Epithelial cell of proximal tubule (primary cell): ENCODE measurements at places on chromosomes 2 and 18. TPM values are rescaled to one million over a fixed set of nuclear protein-coding genes. Genes with fewer than 3 reads are reported as not detected.

DNA sequence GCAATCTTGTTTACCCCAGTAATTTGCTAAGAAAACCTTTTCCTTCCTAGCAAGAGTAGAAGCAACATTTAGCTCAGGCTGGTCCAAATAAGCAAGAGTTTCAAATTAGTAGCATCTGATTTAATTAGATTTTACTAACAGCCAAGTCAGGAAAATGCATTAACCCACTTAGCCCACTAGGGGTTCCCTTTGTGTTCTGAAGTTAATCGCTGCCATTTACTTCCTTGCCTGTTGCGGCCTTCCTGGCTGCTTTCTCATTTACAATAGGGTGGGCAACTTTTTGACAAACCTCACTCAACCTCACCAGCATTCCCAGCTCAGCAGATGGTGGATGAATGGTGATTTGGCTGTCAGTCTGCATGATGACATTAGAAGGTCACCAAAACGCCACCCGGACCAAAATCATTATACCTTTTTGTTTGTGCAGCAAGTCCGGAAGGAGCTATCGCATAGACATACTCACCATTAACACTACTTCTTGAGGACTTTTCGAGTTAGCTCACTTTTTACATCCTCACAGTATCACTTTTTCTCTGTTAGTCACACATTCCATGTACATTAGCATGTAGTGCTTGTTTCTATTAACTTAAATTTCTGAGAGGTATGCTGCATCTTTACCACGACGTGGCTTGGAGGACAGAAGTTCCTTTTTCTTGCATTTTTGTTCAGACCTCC is 101.5 kb upstream of the SETBP1 start:
- no peak for DNase-seq

DNA sequence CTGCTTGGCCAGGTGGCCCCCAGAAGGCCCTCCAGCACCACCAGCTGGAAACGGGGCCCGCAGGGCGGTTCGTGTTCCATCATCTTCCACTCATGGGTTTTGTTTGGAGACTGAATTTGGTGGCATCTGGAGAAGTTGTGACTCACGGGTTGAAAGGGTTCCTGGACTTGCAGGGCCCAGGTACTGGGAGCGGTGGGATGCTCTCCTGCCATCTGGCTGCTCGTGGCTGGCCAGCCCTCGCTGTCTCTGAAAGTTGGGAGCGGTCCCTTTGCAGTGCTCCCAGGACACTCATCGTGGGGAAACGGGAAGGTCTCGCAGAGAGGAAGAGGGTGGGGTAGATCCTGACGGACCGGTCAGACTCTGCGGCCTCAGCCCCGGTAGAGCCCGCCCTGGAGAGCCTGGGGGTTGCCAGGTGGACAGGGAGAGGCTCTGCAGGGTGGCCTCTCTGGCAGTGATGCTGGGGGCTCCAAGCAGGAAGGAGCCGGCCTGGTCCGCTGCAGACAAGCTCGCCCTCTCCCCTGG is 47.5 kb downstream of the TWIST2 start:
- no peak for DNase-seq

GRCh38 chr2:180991820-180992219 is 11.4 kb downstream of the UBE2E3 start:
- DNase-seq = no peak

- DNase-seq = no peak
Measured at GRCh38 chr2:20188851-20189250, 36.1 kb downstream of the SDC1 start.

- no peak for DNase-seq
Measured at GRCh38 chr2:4618141-4618540, 914.8 kb downstream of the DCDC2C start.

DNA sequence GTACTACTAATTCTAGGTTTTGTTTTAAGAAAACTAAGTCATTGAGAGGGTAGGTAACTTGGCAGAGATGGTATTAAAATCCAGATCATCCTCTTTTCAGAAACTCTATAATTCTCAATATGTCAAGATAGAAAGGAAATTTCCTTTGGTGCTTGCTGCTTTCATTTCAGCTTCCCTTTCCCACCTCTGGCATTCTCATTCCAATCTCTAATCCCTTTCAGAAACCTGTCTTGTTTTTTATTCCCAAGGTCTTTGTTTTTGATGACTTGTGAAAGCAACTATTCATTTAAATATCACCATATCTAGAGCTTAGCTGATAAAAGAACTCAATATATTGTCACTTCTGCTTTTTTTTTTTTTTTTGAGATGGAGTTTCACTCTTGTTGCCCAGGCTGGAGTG is 242.8 kb upstream of the LRRTM1 start:
- no peak for DNase-seq

DNA sequence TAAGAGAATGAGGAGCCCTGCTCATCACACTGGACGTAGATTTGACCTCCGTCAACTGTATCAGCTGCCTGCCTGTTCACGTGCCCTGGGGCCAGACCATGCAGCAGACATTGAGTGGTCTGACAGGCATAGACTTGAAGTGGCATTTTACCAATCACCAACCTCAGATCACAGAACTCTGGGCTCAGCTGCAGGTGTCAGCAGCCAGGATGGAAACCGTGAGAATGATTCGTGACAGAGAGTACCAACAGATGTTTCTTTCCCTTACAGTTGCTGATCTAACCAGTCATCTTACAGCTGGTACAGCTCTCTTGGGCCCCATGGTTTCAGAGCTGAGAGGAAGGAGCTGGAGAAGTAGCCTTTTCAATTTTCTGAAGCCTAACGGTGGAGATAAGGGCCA is 148.9 kb downstream of the EN1 start:
- DNase-seq = no peak

GRCh38 chr2:36395866-36396265 is 40.3 kb downstream of the CRIM1 start:
- no peak for DNase-seq

- no peak for DNase-seq
Measured at GRCh38 chr2:45237128-45237527, 227.9 kb upstream of the SIX2 start.

GRCh38 chr2:126914811-126915500 is 16.3 kb downstream of the TEX51 start:
- no peak for DNase-seq

DNA sequence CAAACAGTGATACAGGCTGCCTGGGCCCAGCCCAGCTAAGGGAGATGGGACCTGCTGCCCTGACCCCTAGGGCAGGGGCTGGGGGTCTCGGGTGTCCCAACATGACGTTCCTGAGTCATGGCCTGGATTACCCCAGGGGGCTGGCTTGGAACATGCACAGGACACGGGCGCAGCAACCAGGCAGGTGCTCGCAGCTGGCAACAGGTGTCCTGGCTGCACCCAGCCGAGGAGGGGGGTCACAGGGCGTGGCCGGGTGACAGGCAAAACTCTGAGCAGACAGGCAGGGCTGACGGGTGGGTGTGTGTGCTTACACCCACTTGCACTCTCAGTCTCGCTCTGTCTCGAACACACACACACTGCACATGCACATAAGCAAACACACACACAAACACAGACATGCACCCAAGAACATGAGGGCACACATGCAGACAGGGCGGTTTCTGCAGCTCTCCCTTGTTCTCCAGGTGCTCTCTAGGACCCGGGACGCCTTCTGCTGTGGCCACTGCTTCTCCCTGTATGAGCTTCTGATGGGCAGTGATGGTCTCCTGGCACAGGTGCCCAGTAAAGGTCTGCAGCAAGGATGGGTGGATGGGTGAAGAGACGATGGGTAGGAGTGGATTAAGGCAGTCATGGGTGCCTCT is 33.7 kb upstream of the TAF1B start:
- DNase-seq = no peak

GRCh38 chr2:194465641-194466040 is 1191.4 kb upstream of the SLC39A10 start:
- DNase-seq = no peak

DNA sequence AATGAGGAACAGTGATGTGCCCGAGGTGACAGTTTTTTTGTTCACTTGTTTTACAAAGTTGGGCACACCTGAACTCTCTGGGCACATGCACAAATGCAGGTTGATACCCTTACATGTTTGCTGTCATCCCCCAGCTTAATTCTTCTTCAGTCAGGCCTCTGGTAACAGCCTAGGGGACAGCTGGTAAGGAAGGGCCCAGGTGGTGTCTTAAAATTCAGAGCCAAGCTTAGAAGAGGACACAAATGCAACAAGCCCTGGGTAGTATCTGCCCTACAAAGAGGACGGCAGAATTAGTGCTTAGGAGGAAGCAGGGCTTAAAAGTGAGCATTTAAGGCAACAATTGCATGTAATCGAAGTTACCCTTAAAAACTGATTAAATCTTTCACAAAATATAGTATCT is 171.9 kb upstream of the ACAA2 start:
- no peak for DNase-seq

- DNase-seq = no peak
Measured at GRCh38 chr18:805008-805754, 6.9 kb downstream of the YES1 start.

GRCh38 chr18:21889570-21889969 is 149.0 kb downstream of the MIB1 start:
- no peak for DNase-seq

GRCh38 chr2:106995556-106995955 is 109.6 kb upstream of the ST6GAL2 start:
- DNase-seq = no peak

NAT8 gene
- not detected in 2 replicates for total RNA-seq

AMER3 gene
- not detected in 2 replicates for total RNA-seq

GIGYF2 gene
- 24.0 and 31.8 TPM in 2 replicates for total RNA-seq

CELF4 gene
- not detected in 2 replicates for total RNA-seq

PCBP1 gene
- total RNA-seq = 73.6 and 100 TPM in 2 replicates

SGPP2 gene
- 9.1 and 9.7 TPM in 2 replicates for total RNA-seq

MYO5B gene
- total RNA-seq = 34.1 and 48.4 TPM in 2 replicates

ICA1L gene
- 1.7 and 3.3 TPM in 2 replicates for total RNA-seq

FLACC1 gene
- 0.22 TPM in 1 of 2 replicates, not detected in the other for total RNA-seq
